ENCODE measurements at places on chromosomes 5 and 9.

- peak; percentile 57 for DNase-seq
Observed at GRCh38 chr5:100900142-100900795, 2.8 kb downstream of the ST8SIA4 start.

DNA sequence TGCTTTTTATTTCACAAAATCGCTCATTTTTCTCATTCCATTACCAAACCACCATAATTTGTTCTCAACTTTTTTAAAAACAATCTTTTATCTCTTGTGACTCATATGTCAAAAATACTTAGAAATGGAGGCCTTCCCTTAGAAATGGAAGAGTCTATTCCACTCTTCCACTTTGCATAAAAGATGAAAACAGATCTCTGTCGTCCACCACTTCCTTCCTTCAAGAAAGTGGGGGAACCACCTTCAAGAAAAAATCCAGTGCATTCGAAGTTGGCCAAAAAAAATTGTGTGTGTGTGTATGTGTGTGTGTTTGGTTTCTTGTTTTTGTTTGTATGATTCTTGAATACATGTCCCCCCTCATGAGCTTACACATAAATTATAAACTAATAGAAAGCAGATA lies 628.8 kb upstream of the DMAC1 start:
- DNase-seq: no peak

DNA sequence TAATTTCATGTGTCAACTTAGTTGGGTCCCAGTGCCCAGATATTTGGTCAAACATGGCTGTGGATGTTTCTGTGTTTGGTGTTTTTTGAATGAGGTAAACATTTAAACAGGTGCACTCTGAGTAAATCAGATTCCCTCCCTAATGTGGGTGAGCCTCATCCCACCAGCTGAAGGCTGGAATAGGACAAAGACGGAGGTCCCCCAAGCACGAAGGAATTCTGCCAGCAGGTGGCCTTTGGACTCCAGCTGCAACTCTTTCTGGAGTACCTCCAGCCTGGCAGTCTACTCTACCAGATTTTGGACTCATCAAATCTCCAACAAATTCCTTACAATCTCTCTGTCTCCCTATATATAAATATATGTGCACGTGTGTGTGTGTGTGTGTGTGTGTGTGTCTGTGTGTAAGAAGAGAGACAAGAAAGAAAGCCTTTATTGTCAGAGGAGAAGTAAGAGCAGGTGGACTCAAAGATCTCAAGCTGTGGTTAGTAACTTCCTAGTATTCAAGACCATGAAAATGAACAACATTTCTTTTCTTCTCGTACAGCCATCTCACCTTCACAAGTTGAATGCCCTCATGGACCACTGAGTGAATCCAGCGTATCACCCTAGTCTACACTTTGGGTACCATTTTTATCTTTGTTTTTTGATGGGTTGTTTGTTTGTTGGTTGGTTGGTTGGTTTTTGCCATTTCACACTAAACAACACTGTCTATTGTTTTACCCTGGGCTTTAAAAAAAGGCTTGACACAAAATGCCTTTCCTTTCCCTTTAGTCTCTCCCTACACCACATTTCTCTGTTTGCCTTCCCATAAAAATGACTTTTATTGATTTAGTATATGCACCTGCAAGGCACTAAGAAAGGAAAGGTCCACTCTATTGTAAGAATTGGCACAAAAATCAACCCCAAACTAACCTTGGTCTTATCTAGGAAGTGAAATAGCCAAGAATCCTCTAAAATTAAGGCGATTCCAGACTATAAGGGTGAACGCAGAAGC lies 118.7 kb downstream of the TENT4A start:
- no peak for DNase-seq

- no peak for DNase-seq
Observed at GRCh38 chr5:10902145-10902544, 141.1 kb upstream of the DAP start.

- DNase-seq: no peak
Observed at GRCh38 chr9:99964336-99964735, 57.9 kb downstream of the STX17 start.

DNA sequence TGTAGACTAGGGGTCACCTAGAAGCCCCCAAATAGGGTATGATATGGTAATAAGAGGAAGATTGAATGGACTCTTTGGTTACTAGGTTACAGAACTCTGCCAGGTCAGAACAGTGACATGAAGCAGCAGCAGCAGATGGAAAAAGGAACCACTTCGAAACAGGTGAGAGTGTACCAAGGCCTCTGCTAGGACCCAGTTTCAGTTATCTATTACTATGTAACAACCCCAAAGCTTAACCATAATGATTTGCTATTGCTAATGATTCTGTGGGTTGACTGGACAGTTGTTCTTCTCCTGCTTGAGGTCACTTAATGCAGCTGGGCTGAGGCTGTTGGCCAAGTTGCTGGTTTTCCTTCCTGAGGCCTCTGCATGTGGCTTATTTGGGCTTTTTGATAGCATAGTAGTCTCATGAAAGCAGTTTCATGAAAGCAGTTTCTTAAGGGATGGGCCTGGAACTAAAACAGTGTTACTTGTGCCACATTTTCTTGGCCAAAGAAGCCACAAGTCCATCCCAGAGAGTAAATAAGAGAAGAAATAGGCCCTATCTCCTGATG lies 17.6 kb downstream of the C9orf43 start:
- DNase-seq: no peak

DNA sequence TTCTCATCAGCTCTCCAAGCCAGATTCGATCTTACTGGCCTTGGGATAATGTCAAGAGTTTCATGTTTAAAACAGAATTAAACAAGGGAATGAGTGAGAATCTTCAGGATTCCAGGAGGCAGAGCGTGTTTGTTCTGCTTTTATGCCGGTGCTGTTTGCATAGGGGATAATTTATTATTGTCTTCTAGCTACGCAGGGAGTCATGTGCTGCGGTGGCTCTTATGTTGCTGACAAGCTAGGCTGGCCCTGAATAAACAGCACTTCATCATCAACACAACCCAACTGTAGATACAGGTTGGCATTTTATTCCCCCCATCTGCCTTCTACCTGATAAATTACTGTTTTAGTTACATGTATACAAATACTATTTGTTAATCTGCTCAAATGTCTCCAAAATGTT lies 47.1 kb upstream of the PCA3 start:
- no peak for DNase-seq

- peak; percentile 35 for DNase-seq
Observed at GRCh38 chr9:121133104-121133816, 58.5 kb downstream of the CNTRL start.

GRCh38 chr9:23557689-23558088 lies 268.4 kb downstream of the ELAVL2 start:
- DNase-seq: no peak

- no peak for DNase-seq
Observed at GRCh38 chr5:124463851-124464250, 282.6 kb downstream of the ZNF608 start.

- no peak for DNase-seq
Observed at GRCh38 chr9:35422346-35422745, 67.6 kb upstream of the RUSC2 start.

DNA sequence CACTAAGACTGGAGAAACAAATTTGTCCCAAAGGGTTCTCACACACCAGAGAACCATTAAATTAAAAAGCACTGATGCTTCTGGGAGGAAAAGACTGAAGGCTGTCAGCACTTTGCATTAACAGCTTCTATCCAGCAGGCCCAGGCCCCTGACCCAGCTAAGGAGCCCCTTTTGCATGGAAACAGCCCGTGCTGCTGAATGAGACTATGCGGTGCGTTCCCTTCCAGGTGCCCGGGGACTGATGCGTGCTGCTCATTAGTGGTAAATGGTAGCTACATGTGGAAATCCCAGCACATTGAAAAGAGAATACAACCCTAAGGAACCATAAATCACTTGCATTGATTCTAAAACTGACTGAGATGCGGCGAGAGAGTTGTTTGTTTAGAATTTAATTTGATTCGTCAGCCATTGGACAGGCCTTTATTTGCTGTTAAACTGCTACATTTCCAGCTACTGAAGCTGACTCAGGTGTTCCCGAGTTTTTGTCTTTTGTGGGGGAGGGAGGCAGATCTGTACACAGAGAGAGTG lies 351.0 kb upstream of the SLC24A2 start:
- DNase-seq: no peak

GRCh38 chr5:130724658-130725057 lies 440.4 kb downstream of the HINT1 start:
- DNase-seq: no peak

- no peak for DNase-seq
Observed at GRCh38 chr5:23930985-23931384, 423.6 kb downstream of the PRDM9 start.

DNA sequence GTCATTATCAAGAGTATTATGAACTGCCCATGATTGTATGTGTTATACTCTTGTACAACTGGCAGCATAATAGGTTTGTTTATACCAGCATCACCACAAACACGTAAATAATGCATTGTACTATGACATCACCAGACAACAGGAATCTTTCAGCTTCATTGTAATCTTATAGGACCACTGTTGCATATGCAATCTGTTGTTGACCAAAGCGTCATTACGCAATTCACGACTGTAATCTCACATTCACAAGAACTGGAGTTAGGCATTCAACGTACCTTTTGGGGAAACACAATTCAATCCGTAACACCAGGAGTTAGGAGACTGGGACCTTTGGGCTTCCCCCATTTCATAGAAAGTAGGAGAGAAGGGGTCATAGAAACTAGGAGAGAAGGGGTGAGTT lies 20.4 kb upstream of the ARSI start:
- DNase-seq: no peak

DNA sequence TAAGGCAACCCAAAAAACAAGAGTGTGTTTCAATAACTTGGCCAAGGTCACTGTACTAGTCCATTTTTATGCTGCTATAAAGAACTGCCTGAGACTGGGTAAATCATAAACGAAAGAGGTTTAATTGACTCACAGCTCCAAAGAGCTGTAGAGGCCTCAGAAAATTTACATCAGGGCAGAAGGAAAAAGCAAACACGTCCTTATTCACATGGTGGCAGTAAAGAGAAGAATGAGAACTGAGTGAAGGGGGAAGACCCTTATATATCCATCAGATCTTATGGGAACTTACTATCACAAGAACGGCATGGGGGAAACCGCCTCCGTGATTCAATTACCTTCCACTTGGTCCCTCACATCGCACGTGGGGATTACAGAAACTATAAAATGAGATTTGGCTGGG lies 64.3 kb upstream of the CAMK4 start:
- DNase-seq: no peak

- no peak for DNase-seq
Observed at GRCh38 chr5:135208903-135209721, 175.1 kb upstream of the PITX1 start.

DNA sequence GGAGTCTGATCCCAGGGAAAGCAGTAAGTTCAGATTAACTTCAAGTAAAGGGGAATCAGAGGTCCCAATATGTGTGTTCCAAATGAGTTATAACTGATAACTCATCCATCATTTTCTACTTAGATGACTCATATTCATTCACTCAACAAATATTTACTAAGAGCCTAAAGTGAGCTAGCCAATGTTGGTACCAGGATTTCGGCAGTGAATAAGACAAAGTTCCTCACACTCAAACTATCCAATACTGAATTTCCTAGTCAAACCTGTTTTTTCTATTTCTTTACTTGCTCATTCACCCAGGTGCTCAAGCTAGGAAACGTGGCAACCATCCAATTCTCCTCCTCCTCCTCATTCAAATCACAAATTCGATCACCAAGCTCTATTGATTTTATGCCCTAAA lies 25.8 kb downstream of the FBXW2 start:
- DNase-seq: no peak

- no peak for DNase-seq
Observed at GRCh38 chr9:82668689-82669199, 394.2 kb downstream of the RASEF start.

- DNase-seq: no peak
Observed at GRCh38 chr5:35294976-35295375, 64.7 kb upstream of the PRLR start.

DNA sequence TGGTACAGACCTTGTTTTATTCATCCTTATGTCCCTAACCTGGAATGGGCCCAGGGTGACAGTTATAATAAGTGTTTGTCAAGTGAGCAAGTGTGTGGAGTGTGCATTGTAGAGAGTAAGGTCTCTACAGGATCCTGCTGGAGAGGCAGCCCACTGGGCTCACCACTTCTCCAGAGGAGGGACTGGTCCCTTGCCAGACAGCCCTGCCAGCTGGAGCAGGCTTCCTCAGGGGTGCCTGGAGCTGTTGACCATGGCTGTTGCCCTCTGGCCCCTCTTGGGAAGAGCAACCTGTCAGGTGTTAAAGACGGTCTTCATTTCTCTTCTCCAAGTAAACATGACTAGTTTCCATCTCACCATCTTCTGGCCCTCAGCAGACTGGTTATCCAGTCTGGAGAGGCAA lies 20.0 kb downstream of the IRF1 start:
- DNase-seq: no peak

GRCh38 chr9:112819635-112820496 lies 69.3 kb downstream of the SNX30 start:
- no peak for DNase-seq

DNA sequence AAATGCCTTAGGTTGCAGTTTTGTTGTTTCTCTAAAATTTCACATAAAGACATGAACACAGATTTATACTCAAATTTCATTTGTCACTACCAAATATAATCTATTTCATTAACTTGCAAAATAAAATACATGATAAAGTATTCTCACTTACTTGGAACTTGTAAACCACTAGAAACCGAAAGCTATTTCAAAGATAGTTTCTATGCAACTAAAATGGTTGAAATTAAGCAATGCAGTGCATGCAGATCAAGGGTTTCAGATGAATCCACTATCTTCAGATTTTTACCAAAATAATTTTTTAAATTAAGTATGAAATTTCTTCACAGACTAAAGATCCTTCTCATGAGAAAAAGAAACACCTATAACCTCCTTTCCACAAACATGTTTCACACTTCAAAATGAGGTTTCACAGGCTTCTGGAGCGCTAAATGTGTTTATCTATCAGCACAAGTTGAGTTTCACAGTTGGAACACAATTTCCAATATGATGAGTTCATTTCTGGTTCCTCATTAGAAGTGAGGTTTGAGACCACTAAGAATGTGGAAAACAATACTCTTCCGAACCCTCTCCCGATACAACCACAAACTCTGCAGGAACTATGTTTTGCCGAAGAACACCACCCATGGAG lies 63.9 kb downstream of the EPB41L4A start:
- DNase-seq: no peak

DNA sequence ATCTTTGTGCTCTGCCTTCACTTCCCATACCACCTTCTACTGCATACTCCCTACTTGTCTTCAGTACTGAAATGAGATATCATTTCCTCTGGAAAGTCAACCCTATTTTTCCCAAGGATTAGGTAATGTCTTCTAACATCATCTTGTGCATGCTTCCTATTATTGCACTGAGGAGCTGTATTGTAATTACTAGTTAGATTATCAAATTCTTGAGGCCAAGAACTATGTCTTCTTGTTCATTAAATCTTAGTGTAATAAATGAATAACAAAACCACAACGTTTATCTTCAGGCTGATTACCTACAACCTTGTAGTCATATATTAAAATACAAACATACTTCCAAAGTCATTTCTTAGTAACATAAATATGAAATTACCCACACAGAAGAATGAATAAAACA lies 87.9 kb upstream of the POU5F2 start:
- DNase-seq: no peak

GRCh38 chr9:116800885-116801284 lies 113.8 kb downstream of the TRIM32 start:
- DNase-seq: no peak

GRCh38 chr9:98108531-98109031 lies 10.4 kb downstream of the TRIM14 start:
- DNase-seq: peak; percentile 59

GRCh38 chr5:151721812-151722391 lies 35.2 kb upstream of the SPARC start:
- DNase-seq: no peak

GRCh38 chr5:116382874-116383266 lies 191.8 kb downstream of the SEMA6A start:
- no peak for DNase-seq

Measured in memory B cell (primary cell).